Activated CD8-positive, alpha-beta memory T cell treated with anti-CD3 and anti-CD28 coated beads, Interleukin-2, amount 50 U/mL, for 48 hours (primary cell): ENCODE measurements at places on chromosomes 3 and 15.

DNA sequence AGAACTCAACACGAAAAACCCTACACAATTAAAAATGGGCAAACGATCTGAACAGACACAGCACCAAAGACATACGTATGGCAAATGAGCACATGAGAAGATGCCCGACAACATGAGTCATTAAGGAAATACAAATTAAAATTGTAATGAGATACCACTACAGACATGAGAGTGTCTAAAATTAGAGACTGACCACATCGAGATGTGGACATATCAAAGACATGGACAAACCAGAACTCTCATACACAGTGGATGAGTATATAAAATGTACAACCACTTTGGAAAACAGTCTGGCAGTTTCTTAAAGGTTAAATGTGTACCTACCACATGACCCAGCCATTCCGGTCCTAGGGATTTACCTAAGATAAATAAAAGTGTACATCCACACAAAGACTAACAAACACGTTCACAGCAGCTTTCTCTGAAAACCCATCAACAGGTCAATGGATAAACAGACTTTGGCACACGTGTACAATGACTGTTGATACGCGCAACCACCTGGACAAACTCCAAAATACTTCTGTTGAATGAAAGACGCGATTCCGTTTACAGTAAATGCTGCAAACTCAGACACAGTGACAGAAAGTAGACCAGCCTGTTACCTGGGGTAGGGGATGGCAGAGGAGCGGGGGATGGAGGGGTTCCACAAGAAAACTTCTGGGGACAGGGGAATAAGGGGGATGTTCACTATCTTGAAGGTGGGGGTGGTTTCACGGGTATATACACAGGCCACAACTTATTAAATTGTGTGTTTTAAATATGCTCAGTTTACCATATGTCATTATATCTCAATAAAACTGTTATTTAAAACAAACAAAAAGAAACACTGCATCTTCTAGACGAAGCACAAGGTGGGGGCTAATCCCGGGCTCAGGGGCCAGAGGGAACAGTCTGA is 2.1 kb downstream of the TNK2 start:
- no peak for DNase-seq

DNA sequence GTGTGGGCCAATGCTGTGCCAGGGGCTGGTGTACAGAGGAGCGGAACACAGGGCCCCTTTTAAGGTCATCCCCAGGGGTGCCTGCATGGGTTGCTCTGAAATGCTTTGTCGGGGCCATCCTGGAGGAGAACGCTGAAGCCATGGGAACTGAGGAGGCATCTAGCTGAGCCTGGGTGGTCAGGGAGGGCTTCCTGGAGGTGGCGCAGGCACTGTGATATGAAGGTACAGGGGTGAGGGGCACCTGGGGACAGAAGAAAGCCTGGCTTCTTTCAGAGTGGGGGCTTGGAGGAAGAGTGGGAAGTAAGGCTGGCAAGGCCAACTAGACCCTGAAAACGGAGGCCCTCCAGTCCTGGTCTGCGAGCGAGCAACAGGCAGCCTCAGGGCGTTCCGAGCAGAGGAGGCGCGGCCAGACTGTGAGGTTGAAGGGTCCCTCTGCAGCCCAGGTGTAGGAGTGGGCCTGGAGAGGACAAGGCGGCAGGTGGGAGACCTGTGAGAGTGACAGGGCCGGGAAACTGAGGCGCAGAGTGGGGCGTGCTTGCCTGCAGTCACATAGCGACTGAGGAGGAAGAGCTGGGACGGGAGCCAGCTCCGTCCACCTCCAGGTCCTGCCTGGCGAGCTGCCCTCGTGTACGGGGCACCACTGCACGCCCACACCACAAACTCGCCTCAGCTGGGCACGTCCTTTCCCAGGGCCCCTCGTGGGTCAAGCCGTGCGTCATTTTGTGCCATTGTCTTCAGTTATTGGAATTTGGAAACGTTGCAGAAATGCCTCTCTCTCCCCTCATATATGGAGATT is 4.1 kb downstream of the FBLN2 start:
- no peak for DNase-seq

DNA sequence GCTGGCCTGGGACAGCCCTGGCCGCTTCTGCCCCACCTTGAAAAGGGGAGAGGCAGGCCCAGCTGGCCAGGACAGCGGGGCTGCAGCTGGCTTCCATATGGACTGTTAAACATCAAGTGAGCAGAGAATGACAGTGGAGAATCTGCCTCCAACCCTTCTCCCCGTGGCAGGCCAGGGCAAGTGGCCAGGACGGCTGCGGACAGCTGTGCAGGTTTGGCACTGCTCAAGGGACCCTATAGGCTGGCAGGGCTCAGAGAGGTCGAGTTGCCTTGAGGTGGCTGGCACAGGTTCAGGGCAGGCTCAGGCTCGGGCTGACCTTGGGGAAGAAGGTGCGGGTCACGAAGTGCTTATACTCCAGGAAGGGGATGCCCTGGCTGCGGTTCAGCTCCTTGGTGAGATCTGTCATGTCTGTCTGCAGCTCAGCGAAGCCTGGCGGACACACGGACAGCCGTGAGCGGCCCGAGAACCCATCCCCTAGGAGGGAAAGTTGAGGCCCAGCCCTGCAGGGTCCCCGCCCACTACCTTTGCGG is 24.3 kb downstream of the H1-8 start:
- no peak for DNase-seq

GRCh38 chr15:77525907-77526594 is 105.4 kb downstream of the HMG20A start:
- no peak for DNase-seq

GRCh38 chr15:40554161-40554525 is 10.7 kb downstream of the CCDC32 start:
- no peak for DNase-seq

DNA sequence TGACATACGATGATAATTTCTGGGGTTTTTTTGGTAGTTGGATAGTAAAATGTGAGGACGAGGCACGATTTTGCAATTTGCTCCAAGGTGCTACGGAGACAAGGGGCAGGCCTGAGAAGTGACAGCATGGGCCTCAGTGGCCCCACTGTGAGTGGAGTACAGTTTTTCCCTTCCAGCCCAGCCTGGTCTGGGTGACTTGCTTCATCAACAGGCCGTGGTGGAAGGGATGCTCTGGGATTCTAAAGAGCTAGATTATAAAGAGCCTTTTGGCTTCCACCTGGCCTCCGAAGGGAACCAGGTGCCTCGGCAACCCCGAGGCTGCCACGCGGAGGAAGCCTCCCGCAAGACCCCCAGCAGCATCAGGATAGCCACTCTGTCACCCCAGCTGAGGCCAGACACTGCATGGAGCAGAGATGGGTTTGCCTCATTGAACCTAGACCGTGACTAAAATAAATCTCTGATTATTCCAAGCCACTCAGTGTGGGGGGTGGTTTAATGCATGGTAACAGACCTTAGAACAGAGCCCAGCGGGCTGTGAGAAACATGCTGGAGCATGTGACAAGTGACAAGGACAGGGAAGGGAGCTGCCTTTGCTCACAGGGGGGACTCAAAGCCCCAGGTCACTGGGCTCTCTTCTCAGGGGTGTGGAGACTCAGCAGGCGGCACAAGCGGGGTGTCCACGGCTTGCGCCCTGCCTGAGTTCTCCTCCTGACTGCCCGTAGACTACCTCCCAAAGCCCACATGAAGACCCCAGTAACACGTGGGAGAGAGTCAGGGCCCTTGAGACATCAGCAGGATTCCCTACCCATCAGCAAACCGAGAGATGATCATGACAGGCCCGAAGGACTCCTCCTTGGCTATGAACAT is 22.6 kb upstream of the SLC41A3 start:
- peak; percentile 37 for DNase-seq

DNA sequence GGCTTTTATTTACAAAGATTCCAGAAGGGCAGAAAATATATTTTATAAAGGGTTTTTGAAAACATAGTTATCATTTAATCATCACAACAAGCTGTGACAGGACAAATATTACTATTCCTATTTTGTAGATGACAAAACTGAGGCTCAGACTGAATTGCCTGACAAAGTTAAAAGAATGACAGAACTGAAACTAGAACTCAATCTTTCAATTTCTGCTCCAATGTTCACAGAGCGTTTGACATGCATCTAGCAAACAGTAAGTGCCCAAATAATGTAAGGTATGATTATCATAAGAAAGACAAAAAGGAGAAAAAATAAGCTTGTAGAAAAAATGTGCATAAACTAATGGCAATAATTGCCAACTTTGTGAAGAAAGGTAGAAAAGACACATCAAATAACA is 61.9 kb downstream of the SCAPER start:
- DNase-seq: no peak

GRCh38 chr15:70647396-70647795 is 116.0 kb downstream of the UACA start:
- DNase-seq: no peak

GRCh38 chr3:188839187-188839695 is 332.5 kb upstream of the TPRG1 start:
- DNase-seq: no peak

GRCh38 chr3:140686128-140686527 is 8.3 kb downstream of the TRIM42 start:
- no peak for DNase-seq

- no peak for DNase-seq
Observed at GRCh38 chr3:29064085-29064484, 216.8 kb upstream of the RBMS3 start.

DNA sequence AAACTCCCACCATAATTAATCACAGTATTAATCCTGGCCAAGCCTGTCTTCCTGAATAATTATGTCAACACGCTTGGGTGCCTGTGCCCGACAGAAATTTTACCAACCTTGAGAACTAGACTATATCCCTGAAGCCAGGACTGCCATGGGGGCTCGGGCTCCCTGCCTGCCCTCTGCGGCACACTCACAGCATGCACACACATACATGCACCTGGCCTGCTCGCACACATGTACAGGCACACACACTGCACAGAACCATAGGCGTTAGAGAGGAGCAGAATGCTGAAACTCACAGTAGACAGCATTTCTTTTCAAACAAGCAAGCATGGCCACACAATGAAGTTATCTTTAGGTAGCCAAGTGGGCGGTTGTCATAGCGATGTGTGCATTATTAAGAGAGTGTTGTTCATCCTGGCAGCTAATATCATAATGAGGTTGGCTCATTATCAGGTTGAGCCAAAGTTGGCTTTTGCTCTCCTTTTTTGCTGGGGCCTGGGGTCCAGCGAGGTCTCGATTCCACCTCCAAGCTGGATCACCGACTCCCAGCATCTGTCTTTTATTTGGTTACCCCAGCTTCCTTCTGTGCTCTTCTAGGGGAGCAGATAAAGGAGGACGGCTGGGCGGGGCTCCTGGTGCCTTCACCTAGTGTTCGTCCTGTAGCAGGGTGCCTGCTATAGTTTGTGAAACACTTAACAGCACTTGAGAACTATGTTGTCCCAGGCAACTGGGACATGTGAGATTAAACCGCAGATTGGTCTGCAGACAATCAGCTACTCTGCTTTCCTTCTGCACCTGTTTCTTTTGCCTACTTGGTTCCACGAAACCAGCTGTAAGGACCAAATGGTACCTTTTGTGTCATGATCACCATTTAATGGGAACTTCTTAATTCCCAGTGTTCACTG is 91.4 kb downstream of the ZNF621 start:
- no peak for DNase-seq

GRCh38 chr15:31297575-31298456 is 28.8 kb upstream of the KLF13 start:
- DNase-seq: no peak

DNA sequence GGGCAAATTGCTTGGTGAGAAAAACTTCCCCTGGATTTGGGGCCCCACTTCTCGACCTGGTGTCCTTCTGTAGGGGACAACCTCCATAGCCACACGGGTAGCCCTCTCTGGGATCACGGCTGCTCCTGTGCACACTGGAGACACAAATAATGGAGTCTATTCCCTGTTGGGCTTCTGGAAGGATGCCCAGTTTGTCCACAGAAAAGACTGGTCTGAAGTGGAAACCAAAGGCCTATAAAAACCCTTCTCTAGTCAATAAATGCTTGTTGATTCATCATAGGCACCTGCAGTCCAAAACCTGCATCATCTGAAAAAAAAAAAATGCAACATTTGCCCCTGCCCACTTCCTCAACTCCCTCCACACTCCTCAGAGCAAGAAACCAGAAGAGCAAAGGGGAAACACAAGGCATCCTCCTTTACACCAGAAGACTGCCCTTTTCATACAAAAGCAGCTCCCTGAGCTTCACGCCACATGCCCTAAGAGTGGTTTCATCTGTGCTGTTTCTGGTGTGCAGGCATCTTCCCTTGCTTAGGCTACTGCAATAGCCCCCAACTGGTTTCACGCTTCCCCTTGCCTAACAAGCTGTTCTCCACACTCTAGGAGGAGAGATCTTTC is 36.3 kb downstream of the SRGAP3 start:
- no peak for DNase-seq

DNA sequence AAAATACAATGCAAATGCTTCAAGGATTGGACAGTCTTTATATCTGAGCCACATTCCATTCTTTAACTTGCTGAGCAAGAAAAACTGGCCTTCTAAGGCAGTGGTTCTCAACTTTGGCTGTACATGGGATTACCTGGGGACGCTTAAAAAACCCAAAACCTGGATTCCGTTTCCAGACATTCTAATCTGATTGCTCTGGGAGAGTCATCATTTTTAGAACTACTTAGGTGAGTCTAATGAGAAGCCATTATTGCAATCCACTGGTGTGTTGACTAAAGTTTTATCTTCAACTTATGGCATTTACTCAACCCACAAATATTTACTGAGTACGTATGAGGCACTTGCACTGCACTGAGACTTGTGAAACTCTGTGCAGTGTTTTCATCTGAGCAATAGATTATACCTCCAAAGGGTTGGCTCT is 195.7 kb upstream of the ATP11B start:
- DNase-seq: no peak

DNA sequence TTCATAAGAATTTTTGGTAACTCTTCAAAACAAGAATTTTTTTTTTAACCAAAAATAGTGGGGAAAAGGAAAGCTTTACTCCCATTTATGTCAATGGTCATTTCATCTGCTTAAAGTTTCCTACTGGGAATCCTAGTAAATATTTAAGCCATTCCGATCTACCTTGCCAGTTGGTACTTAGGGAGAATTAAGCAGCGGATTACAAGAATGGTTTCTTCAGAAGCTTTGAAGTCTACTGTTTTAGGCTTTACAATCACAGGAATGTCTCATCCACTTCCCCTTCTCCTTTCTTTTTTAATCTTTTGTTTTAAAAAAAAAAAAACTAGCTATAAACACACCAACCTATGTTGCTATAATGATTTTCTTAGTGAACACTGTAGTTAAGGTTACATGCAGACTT is 341.4 kb upstream of the ATP11B start:
- DNase-seq: no peak

DNA sequence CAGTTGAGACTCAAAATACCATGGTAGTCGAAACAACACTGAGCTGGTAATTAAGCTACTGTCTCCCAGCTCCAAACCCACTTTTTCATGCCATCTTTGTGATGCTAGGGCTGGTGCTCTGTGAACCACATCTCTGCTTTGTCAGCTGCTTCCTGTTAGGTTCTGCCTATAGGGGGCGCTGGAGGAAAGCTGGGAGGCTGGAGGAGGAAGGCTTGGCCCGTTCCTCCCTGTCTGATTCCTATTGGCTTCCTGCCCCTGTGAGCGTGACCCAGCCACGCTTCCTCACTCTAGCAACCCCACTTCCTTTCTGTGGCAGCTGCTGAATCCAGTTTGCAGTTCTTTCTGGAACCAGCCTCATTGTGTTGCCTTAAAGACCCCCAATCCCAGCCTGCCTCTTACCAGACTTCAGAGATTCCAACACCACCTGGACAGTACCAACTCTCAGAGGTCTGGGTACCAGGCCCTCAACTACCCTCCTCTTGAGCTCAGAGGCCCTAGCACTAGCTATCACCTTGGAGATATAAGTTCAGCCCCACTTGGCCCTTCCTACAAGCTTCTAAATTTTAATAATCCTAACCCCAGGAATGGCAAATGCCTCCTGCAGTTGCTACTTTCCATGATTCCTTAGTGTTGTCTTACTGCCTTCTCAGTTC is 120.9 kb downstream of the ERC2 start:
- DNase-seq: peak; percentile 71
